ENCODE measurements at places on chromosomes 2 and 18.

GRCh38 chr2:241798081-241798630 is 10.8 kb upstream of the NEU4 start:
- DNase-seq = no peak

- DNase-seq = no peak
These were observed 52.5 kb downstream of the SATB2 start for GRCh38 chr2:199405241-199405640.

DNA sequence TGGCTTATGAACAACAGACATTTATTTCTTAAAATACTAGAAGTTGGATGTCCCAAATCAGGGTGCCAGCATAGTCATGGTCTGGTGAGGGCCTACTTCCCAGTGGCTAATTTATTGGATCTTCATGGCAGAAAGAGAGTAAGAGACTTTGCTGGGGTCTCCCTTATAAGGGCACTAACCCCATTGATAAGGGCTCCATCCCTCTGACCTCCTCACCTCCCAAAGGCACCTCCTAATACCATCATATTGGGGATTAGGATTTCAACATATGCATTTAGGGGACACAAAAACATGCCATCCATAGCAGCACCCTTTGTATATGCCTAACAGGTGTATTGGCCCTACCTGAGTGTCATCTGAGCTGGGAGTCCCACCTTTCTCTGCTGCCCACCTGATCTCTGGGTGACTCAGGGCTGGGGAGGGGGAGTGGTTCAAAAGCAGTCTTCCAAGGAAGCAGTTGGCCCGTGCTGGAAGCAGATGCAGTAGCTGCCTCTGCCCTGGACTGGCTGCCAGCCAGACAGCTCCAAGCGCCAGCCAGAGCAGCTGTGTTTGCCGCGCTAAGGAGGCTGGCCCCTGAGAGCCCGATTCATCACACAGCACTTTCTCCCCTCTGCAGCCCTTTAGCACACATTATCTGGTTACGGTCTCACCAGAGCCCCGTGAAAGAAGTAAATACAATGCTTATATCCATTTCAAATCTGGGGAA is 84.6 kb downstream of the SMAD7 start:
- DNase-seq = no peak

DNA sequence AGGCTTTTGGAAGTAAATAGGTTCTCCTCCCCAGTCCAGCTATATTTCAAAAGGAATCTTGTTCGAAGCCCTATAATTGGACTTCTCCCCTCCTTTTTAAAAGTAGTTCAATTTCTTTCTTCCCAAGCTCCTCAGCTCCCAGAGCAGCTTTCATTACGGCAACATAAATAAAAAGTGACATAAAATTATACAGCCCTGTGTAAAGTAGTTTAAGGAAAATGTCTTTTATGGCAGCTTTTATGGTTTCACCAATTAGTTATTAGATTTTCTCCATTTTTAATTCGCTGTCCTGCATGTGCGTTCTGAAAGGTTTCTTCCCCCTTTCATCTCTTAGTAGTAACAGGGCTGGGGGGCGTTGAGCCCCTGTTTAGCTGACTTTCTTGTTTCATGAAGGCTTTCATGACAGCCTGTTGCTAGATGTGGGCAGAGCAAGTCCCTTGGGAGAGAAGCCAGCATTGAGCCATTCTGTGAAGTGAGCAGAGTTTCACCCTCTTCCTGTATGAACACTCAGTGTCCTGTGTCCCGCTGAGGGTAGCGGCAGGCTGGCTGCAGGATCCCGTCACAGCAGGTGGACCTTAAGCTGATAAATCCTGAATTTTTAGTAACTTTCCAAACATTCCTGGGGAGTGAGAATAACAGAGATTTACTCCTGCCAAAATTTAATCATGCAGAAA is 229.7 kb upstream of the SPRED2 start:
- DNase-seq = no peak

DNA sequence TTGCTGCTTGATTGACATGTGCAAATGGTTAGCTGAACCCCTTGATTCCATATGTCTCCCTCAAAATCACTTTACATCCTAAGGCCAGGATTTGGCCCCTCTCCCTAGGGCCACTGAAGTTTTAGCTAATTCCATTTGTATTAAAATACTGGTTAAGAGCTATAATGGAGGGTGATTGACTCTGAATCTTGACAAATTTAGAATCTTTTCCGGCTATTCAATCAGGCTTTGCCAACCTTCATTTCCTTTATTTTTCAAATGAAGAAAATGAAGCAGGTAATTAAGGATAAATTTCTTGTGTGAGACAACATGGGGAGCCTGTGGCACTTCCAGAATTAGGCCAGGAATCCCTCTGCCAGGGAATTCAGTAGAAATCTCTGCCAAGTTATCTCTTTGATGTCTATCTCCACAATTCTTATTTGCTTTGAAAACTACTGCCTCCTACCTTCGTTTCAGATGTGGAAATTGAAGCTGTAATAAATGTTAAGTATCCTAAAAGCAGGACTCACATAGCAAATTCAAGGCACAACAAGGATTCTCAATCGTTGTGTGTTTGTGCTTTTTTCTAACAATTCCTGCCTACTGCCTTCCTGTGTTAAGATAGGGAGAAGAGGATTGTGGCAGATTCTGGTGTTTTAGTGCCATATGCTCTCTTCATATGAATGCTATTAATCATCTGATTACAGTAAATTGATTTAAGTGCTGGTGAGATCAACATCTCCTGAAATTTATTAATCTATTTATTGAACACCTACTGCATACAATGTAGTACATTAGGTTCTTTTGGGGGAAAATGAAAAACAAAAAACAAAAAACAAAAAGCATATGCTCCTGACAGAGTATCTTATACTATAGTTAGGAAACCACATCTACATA is 47.8 kb upstream of the MAP4K3 start:
- DNase-seq = no peak
